Esophagus squamous epithelium (tissue), 5 donors: ENCODE measurements at places on chromosomes 11 and 22. TPM values are rescaled to one million over a fixed set of nuclear protein-coding genes. Genes with fewer than 3 reads are reported as not detected.

- no peak for DNase-seq
- H3K27ac ChIP-seq: no peak overlapping the region
- no peaks in the 10 kb centered on the region for H3K27me3 ChIP-seq
- H3K4me1 ChIP-seq: peaks cover 8% of the 10 kb centered on the region
- no peak overlapping the region for H3K4me3 ChIP-seq
Measured at GRCh38 chr11:119618208-119618909, 110.6 kb downstream of the NECTIN1 start.

GRCh38 chr11:47109051-47109726, 67.5 kb downstream of the ARFGAP2 start:
- H3K27ac ChIP-seq: peak overlapping the region; percentile 70
- no peak overlapping the region for H3K4me3 ChIP-seq
- no peaks in the 10 kb centered on the region for H3K27me3 ChIP-seq
- DNase-seq: no peak

GRCh38 chr11:10122326-10123197, 171.5 kb downstream of the SBF2 start:
- H3K27me3 ChIP-seq: no peaks in the 10 kb centered on the region
- peak overlapping the region; percentile 76 for H3K27ac ChIP-seq
- H3K36me3 ChIP-seq: no peaks in the 10 kb centered on the region
- H3K4me1 ChIP-seq: no peaks in the 10 kb centered on the region

DNA sequence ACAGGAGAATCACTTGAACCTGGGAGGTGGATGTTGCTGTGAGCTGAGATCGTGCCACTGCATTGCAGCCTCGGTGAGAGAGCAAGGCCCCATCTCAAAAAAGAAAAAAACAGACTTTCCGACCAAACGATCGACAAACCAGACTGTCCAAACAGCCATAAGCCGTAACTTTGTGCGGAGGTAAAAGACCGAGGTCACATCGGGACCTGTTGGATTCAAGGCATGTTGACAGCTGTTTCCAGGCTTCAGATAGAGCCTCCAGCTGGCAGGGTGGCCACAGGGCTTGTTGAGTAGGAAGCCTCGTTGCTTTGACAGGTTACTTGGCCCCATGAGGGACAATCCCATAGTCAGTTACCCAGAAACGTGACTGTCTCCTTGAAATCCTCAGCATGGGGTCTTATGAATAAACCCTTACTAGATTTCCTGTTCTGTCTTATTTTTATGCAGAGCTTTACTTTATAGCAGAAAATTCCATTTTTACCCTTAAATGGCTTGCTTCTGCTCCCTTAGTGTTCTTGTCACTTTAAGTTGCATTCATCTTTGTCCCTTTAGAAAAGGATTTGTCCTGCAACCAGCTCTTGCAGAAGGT, 22.3 kb downstream of the PPARA start:
- H3K36me3 ChIP-seq: no peaks in the 10 kb centered on the region
- H3K27ac ChIP-seq: no peak overlapping the region
- H3K4me3 ChIP-seq: no peak overlapping the region
- no peak for DNase-seq

The MAP6 gene
- total RNA-seq: 0.18 TPM
